ENCODE measurements at places on chromosomes 3 and 15.

GRCh38 chr3:11651900-11652299, 8.2 kb upstream of the VGLL4 start:
- DNase-seq, result no peak

DNA sequence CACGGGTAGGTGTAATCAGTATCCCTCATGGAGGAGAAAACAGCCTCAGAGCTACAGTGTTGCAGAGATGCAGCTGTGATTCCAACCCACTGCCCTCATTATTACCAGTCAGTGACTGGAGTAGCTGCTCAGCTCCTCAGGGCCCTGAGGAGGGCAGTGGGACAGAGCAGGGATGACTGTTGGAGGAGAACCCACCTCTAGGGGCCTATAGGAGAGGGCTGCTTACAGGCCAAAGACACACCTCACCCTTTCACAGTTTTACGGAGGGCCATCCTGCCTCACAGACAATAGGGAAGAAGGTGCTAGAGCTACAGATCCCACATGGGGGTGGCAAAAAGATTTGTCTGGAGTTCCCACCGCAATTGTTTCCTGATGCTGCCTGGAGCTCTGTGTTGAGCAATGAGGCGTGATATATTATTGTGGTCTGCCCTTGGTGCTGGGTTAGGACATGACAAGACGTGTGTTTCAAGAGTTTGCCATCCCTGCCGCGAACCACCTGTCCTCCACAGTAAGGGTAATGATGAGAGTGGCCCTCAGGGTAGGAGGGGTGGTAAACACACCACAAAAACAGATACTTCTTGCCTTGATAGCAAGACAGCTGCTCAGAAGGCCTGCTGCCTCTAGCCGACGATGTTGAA, 140.5 kb upstream of the TPM1 start:
- DNase-seq, result no peak

DNA sequence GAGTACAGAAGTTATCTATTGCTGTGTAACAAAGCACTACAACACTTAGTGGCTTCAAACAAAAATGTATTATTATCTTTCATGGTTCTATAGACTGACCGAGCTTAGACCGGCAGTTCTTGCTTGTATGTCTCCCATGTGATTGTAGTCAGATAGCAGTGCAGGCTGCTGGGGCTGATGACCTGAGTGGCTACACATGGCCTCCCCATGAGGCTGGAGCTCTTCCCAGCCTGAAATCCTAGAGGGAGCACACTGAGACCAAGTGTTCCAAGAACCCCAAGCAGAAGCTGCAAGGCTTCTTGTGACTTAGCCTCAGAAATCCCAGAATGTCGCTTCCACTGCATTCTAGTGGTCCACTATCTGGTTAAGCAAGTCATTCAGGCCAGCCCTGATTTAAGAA, 141.2 kb upstream of the TLE3 start:
- no peak for DNase-seq

DNA sequence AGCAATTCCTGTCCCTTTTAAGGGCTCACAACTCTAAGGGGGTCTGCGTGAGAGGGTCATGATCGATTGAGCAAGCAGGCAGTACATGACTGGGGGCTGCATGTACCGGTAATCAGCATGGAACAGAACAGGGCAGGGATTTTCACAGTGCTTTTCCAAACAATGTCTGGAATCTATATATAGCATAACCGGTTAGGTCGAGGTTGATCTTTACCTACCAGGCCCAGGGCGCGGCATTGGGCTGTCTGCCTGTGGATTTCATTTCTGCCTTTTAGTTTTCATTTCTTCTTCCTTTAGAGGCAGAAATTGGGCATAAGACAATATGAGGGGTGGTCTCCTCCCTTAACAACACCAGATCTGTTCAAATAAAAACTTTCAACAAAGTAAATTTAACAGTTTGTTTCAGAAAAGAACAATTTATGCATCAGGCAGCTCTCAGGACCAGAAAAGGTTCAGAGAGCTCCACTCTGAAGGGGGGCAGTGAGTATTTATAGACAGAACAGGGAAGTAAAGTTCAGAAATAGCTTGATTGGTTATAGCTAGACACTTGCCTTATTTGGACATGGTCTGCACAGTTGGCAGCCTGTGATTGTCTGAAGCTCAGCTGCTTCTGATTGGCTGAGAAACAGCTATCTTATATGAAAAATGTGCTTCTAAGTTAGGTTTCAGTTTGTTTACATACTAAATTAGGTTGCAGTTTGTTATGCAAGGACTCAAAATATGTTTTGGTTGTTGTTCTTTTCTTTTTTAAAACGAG, 17.2 kb upstream of the B4GALT4 start:
- DNase-seq, result no peak

DNA sequence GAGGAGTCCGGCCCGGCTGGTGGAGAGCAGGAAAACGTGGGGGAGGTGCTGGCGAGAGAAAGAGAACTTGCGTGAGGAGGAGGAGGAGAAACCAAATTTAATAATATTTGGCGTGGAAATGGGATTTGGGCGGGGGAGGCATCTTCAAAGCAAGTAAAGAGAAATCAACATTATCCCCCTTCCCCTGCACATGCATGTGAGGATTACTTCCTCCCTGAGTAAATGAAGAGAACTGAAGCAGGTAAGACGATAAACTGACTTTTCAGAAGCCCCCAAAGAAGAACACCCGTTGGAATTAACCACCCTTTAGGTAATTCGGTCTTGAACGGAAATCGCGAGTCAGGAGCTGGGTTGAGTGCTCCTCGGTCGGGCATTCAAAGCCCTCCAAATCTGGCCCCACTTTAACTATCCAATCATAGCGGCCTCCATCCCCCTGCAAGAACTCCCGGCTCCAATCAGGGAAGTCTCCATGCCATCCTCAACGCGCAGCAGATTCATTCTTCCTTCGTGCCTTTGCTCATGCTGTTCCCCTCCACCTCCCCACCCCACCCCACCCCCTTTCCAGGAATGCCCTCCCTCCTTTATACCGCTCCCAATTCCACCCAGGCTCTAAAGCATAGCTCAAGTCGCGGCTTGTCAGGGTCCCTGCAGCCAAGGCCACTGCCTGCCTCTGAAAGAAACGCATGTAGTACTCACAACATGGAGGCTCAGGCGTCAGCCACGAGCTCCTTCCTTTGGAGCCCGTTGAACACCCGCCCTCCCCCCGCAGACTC, 545 bp upstream of the RFX7 start:
- DNase-seq, result peak; percentile 9

DNA sequence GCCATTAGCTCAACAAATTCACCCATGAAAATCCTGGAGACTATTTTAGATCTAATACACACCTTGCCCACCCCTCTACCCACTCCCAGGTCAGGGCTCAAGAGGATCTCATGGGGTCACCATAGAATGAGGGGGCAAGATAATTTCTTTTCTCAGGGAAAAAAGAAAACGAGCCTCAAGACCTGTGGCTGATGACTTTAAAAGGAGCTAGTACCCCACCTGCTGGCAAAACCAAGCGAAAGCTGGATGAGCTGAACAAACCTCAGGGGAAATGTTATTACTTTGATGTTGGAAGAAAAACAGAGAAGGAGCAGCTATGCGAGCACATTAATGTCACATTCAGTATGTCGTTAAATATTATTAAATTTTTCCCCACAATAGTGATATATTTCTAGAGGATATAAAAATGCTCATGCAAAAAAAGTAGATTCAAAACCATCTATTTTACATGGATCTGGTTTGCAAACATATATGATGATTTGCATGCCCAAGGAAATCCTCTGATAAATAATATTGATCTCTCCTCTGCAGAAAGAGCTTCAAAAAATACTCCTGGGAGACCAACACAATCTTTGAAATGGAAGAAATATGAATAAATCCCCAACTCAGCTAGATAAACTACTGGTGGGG, 37.7 kb downstream of the PLD1 start:
- no peak for DNase-seq
